Activated naive CD8-positive, alpha-beta T cell treated with anti-CD3 and anti-CD28 coated beads, Interleukin-2, amount 10 ng/mL, durations not matched to agents 7 days and 5 days (primary cell): ENCODE measurements at places on chromosomes 2 and 18. TPM values are rescaled to one million over a fixed set of nuclear protein-coding genes. Genes with fewer than 3 reads are reported as not detected.

DNA sequence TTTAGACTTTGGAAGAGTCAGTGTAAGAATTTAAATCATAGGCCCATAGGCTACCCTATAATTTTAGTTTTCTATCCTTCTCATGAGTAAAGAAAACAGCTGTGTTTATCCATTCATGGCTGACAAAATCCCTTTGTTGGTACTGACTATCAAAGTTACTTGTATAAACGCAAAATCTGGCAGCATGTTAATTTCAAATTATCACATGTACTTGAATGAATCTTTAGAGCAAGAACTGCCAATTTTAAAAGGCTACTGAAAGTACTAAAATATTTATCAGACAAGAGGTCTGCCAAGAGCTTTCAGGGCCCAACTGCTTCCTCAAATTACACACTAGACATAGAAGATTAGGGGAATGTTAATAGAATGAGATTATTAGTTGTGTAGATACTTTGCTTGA, 66.6 kb downstream of the MYL12B start:
- no peak overlapping the region for H3K4me3 ChIP-seq
- peaks cover 4% of the 10 kb centered on the region for H3K4me1 ChIP-seq
- H3K27ac ChIP-seq, result no peak overlapping the region

The NEU2 gene
- not detected for total RNA-seq

The GPR35 gene
- total RNA-seq, result 19.3 TPM

- H3K27me3 ChIP-seq, result peaks cover 10% of the 10 kb centered on the region
- no peaks in the 10 kb centered on the region for H3K4me1 ChIP-seq
Measured at GRCh38 chr18:10424585-10425307, 29.7 kb upstream of the APCDD1 start.

GRCh38 chr2:88764850-88765153, 73.3 kb downstream of the RPIA start:
- peaks cover 7% of the 10 kb centered on the region for H3K36me3 ChIP-seq
- H3K27ac ChIP-seq, result no peak overlapping the region
- no peak for DNase-seq
- peaks cover 5% of the 10 kb centered on the region for H3K4me1 ChIP-seq
- H3K27me3 ChIP-seq, result peaks cover 23% of the 10 kb centered on the region

The C2orf66 gene
- total RNA-seq, result not detected

The TUBA3D gene
- not detected for total RNA-seq

GRCh38 chr2:239195318-239195871, 205.4 kb downstream of the HDAC4 start:
- H3K4me1 ChIP-seq, result peaks cover 2% of the 10 kb centered on the region
- H3K27me3 ChIP-seq, result no peaks in the 10 kb centered on the region
- no peak overlapping the region for H3K4me3 ChIP-seq
- H3K27ac ChIP-seq, result no peak overlapping the region
- peaks cover 14% of the 10 kb centered on the region for H3K36me3 ChIP-seq
- peak; percentile 4 for DNase-seq

The PKDCC gene
- total RNA-seq, result not detected

- H3K4me1 ChIP-seq, result peaks cover 2% of the 10 kb centered on the region
- H3K36me3 ChIP-seq, result no peaks in the 10 kb centered on the region
- no peak overlapping the region for H3K4me3 ChIP-seq
- H3K27ac ChIP-seq, result no peak overlapping the region
Measured at GRCh38 chr18:8988260-8988871, 114.1 kb upstream of the NDUFV2 start.

The TBR1 gene
- total RNA-seq, result not detected

DNA sequence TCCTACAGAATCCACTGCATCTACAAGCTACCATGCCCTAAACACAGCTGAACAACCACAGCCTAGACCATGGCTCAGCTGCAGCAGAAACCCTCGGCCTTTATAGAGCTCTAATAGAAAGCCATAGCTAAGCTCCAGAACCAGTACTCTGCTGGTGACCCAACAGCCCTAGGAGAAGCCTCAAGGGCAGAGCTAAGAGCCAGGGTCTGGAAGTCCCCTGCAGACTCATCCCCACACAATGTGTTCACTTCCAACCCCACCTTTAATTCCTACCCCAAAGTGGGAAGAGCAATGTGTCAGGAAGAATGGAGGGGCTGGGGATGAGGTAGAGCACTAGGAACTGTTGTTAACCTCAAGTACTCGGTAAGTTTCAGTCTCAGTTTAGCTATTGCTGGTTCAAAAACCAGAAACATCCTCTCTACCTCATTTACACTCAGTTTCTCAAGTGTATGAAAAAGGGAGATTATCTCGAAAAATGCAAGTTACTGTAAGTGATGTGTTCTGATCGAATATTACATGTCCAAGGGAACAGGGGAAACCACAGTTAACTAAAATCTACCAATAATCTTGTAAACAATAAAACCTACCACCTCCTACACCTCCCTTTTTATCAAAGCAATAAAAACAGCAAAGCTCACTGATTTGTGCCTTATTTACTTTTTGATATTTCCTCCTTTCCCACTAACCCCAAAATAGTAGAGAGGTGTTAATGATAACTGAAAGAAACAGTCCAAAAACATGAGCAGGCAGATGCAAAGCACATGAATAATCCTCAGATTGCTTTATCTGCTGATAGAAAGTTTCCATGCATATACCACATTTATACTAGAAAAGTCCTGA, 36.2 kb downstream of the THADA start:
- H3K27ac ChIP-seq, result peak overlapping the region; percentile 79
- peaks cover 32% of the 10 kb centered on the region for H3K4me1 ChIP-seq
- peaks cover 23% of the 10 kb centered on the region for H3K36me3 ChIP-seq
- peak overlapping the region; percentile 62 for H3K4me3 ChIP-seq
- no peaks in the 10 kb centered on the region for H3K27me3 ChIP-seq

DNA sequence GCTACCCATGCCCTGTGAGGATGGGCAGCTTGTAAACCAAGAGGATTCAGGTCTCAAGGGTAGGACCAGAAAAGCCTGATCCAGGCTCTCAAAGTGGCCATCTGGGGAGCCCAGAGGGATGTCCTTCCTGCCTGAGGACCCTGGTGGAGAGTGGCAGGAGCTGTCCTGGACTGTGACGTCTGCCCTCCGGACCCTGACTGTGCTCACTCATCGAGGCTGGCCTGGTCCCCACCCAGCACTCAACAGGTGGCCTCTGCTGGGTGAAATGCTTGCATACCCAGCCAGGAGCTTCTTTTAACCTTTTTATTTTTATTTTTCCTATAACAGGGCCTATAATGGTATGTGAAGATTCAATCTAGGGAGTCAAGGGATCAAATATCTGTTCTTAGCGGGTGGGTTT, 24.5 kb downstream of the CREG2 start:
- DNase-seq, result no peak
- H3K27me3 ChIP-seq, result peaks cover 5% of the 10 kb centered on the region
- no peak overlapping the region for H3K4me3 ChIP-seq
- H3K27ac ChIP-seq, result no peak overlapping the region
